ENCODE measurements at places on chromosomes 5 and 9.

DNA sequence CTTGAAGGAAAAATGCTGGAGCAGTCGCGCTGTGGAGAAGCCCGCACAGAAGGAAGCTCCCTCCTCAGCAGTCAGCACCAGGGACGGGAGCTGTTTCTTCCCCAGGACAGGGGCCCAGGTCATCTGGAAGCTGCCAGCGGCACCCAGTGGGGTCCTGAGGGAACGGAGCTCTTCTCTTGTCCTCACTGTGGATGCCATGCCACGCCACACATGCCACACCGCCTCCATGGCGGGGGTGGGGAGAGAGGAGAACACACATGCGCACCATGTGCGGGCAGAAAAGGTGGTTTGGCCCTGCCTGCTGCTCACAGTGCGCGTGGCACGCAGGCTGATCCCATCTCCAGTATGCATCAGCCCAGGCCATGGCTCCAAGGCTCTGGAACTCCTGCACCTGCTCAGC, 41.7 kb upstream of the ZNF354B start:
- DNase-seq = no peak

DNA sequence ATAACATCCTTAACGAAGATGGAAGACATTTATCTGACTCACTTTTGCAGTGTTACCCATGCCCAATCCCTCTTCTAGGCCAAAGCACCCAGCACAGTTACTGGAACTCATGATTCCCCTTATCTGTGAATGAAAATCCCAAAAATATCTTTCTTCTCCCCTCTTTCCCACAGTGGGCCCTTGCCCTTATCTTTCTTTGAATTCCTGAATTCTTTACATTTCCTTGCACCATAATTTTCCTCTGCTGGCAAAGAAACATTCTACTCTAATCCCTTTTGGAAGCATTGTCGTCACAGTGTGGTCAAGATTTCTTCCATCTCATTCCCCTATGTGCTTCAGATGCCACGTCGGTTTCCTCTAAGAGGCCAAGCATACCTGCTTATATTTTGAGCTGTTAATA, 135.9 kb upstream of the LIFR start:
- DNase-seq = no peak

GRCh38 chr9:88583901-88584596, 49.1 kb downstream of the NXNL2 start:
- no peak for DNase-seq

GRCh38 chr9:82498541-82499317, 510.2 kb downstream of the SPATA31D1 start:
- DNase-seq = no peak

DNA sequence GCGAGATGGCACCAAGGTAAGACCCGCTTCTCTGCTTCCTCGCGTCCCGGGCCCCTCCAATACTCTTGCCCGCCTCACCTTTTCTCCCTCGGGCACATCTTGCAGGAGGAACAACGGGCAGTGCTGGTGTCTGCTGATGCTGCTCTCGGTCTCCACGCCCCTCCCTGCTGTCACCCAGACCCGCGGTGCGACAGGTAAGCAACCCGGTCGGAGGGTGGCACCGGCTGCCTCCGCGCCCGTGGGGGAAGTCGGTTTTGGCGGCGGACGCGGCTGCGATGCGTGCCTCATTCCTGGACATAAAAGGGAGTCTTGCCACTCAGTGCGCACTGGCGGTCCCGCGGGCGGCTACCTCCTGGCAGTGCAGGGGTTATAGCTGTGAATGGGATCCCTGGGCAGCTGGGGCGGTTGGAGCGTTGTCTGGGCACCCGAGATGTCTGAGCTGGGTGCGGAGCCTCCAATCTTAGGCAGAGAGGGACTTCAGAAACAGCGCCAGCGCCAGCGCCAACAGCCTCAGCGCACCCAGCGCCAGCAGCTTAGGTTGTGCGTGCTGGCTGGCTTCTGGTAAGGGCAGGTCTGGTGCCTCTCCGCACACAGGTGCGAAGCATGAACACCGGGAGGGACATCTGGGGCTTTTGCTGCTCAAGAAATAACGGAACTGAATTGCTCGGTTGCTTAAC, 488 bp downstream of the COL15A1 start:
- DNase-seq = no peak

DNA sequence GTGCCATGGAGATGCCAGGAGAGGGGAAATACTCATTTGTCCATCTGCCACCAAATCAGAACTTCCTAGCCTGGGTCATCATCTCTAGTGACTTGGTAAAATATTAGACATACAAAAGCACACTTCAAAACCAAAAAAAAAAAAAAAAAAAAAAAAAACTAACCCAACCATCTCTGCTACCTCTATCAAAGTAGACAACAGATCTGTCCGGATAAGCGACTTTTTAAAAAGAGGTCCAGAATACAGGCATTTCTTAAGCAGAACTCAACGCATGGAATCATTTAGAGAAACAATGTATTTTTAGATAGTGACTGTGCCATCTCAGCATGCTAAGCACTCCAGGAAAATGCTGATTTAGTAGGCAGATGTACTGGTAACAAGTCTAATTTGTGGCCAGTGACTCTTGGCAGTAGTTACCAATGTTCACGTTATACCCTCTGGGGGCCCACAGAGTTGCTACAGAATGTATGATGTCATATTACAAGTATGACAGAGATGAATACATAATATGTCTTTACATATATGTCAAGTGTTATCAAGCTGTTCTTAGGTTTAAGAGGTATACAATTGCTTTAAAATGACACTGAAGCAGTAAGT, 107.8 kb downstream of the SMIM23 start:
- DNase-seq = no peak

- DNase-seq = no peak
Observed at GRCh38 chr5:88826646-88827585, 56.1 kb downstream of the MEF2C start.

DNA sequence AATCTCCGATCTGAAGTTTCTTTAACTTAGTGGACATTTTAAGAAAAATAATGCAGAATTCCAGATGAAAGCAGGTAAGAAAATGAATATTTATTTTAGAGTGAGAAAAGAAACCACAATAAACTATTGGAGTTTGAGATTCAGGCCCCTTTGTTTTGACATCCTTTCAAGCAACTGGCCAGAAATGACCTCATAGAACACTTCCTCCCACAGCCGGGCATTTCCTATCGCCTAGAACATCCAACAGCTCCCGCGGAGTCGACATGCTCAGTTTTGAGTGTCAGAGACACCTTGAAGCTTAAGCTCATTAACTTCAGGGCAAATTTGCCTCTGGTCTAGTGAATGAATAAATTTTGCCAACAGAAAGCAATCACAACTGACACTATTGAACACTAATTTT, 369.2 kb downstream of the TLE4 start:
- DNase-seq = no peak

DNA sequence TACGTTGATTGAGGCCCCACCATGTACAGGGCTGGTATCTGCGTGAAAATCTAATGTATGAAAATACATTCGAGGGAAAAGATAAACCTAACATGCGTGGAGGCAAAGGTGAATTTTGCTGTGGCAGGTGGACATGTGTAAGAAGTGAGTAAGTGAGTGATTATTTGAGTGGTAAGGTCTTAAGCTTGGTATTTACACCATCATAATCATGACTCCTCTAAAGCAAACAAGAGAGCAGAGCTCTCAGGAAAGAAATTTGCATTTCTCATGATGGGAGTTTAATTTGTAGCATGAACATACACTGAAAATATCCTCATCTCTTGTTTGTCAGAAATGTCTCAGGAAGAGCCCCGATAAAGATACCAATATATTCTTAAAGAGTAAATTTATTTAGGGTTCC, 260.6 kb downstream of the PSAT1 start:
- DNase-seq = no peak

- no peak for DNase-seq
Observed at GRCh38 chr5:138932171-138932810, 57.2 kb upstream of the LRRTM2 start.

DNA sequence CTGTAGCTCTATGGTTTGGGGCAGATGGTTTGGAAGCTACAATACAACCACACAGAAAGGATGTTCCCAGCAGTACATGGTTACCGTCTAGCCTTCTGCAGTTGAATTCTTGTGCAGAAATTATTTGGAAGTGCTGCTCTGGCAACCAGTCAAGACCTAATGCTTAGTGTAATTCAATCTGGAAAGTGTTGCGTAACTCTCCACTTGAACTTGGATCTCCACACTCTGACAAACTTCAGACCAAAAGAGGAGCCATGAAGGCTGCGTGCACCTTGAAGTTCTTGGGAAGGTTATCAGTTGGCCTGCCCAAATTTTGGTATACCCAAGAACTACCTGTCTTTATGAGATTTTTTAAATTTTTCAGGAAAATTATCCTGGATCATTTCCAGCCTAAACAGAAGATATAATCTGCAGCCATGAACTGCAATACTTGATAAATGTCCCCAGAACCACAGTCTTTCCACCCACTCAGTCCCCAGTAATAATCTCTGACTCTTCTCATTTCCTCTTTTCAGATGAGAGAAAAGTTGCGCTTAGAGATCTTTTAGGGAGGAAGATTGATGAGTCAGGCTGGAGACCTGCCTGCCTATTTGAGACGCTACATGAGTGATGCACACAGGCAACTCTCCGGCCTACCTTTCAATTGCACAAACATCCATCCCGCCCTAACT, 159.9 kb downstream of the FANCC start:
- DNase-seq = no peak

GRCh38 chr9:1202512-1203280, 152.5 kb downstream of the DMRT2 start:
- no peak for DNase-seq

GRCh38 chr9:18863791-18864190, 169.2 kb downstream of the SAXO1 start:
- DNase-seq = no peak

- DNase-seq = no peak
Observed at GRCh38 chr5:99176186-99176585, 247.4 kb upstream of the CHD1 start.

GRCh38 chr9:100725371-100725770, 147.5 kb downstream of the CAVIN4 start:
- DNase-seq = no peak

GRCh38 chr9:124304285-124304684, 46.5 kb downstream of the NEK6 start:
- DNase-seq = no peak

DNA sequence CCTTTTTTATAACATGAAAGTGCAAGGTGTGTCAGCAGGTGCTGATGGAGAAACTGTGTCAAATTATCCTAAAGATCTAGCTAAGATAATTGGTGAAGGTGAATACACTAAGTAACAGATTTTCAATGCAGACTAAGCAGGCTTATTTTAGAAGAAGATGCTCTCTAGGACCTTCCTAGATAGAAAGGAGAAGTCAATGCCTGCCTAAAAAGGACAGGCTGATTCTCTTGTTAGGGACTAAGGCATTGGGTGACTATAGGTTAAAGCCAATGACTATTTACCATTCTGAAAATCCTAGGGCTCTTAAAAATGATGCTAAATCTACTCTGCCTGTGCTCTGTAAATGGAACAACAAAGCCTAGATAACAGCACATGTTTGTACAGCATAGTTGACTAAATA, 1682.4 kb downstream of the MAT2B start:
- DNase-seq = no peak

DNA sequence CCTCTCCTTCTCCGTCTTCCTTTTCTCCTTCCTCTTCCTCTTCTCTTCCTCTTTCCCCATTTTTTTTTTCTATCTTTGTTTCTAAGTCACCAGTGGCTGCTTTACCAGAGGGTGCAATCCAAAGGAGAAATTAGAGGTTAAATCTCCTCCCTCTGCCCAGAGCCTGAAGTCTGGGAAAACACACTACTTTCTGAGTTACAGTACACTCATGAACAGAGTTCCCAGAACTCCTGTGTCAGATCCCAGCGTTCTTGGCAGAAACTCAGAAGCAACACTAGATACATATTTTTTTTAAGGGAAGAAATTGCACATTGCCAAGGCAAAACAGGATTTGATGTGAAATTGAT, 189.0 kb downstream of the SNCAIP start:
- no peak for DNase-seq

DNA sequence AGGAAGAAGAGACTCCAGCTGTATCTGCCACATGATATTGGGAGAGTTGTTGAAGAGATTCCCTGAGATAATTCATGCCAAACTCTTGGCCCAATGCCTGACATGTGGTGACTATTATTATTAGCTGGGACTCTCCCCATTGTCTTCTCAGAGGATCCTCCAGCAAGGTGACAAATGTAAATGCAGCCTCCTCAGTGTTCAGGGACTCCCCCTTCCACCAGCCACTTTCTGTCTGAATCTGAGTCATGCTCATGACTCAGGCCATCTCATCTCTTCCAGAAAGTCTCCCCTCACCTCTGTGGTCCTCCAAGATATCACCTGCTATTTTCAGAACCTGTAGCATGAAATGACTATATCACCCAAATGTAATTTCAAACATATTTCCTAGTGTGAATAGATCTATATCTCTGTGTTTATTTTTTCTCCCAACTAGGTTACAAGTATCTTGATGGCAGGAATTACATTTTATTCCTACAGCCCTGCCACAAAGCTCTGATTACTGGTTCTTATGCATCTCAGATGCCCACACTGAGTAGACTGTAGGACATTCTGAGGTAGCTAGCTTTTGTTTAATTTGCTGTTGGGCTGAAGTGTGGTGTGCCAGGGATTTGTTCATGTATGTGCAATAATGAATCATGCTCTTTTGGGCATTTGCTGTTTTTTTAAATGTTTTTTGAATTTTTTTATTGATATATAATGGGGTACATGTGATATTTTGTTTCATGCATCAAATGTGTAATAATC, 126.6 kb upstream of the IL12B start:
- DNase-seq = no peak

DNA sequence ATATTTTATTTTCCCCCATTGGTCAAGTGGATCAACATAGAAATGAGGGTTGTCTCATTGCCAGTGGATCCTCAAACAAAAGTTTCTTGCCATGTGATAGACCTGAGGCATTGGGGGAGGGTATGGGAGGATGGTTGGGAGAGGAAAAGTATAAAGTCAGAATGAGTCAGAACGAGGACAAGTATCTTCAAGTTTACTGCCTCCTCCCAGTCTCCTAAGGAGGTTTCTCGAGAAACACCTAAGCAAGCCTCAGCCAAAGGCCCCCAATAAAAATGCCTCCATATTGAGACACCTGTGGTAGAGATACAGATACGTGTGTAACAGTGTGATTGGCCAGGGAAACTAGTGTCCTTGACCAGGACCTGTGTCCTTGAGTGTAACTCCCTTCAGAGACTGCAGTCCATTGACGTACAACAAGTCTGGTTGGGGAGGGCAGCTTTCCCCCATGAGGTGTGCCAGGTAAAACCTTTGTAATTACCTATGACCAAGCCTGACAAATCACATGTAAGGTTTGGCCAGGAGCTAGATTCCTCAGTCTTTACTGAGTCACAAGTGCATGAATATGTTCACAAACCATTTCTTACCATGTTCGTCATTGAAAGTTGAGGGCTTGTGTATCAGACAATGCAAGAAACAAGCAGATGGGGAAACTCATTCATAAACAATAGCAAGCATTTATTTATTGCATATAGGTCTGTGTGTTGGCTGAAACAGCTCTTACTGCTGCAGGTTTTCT, 198.6 kb upstream of the SH3GL2 start:
- no peak for DNase-seq

GRCh38 chr9:60546406-60546805, 367.8 kb upstream of the SPATA31A5 start:
- no peak for DNase-seq

- no peak for DNase-seq
Observed at GRCh38 chr9:93776256-93776655, 178.9 kb downstream of the BARX1 start.

Data from T follicular helper cell (primary cell).